ENCODE measurements at places on chromosomes 12 and 14.

- no peak for DNase-seq
Observed at GRCh38 chr14:97602438-97603117, 805.4 kb downstream of the VRK1 start.

DNA sequence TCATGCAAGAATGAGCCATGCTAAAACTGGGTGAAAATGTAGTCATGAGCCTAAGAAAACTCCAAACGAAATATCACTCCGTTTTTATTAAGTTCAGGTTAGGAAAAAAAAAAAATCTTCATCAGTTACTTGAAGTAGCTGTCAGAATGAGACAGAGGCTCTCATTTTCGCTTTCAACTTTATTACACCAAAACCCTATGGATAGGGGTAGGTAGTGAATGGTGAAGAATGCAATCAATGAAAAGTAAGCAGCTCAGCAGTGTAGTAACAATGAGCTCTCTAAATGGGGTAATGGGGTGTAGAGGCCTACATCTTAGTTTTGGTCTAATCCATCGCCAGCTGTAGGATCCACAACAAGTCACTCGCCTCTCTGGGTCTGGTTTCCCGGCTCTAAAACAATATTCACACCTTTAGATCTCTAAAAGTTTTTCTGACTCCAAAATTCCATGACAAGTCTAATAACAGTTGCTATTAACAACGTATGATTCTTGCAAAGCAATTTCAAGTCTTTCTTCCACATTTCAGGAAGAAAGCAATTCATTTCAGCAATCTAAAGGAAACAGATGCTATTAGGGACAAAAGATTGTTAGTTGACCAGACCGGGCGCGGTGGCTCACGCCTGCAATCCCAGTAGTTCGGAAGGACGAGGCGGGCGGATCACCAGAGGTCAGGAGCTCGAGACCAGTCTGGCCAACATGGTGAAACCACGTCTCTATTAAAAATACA, 1.7 kb downstream of the BTBD7 start:
- DNase-seq: no peak

DNA sequence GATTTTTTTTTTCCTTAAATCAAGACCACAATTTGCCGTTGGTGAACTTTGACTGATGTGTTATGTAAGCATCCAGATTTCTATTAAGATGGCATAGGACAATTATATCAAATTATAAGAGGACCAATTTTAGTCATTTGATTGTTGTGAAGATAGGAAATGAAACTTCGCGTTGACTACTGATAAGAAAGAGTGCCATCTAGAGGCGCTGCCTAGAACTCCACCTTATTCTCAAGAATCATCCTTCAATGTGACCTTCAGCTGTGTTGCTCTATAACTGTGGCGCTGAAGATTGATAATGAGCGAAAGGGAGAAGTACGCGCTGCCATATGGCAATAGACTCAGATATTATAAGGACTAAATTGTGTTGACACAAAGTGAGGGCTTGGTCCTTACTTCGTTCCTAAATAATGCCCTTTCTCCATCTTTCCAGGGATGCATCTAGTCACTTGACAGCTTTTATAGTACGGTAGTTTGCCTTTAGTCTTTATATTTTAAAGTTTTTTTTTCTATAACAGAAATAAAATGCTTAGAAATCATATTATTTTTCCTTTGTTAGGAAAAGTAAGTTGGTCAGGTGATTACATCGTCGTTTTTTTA, 350.8 kb upstream of the STXBP6 start:
- peak; percentile 51 for DNase-seq

DNA sequence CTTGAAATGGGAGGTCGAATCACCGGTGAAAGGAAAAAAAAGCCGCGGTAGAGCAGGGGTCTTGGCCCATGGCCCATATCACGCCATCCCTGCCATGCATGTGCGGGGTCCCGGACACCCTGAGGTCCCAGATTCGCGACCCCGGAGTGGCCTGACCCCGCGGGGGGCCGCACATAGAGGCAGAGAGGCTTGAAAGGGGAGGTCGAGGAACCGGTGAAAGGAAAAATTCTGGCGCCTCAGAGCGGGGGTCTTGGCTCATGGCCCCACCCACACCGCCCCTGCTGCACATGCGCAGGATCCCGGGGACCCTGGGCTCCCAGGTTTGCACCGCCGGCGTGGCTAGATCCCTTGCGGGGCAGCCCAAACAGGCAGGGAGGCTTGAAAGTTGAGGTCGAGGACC, 319.8 kb downstream of the ALG10 start:
- no peak for DNase-seq

DNA sequence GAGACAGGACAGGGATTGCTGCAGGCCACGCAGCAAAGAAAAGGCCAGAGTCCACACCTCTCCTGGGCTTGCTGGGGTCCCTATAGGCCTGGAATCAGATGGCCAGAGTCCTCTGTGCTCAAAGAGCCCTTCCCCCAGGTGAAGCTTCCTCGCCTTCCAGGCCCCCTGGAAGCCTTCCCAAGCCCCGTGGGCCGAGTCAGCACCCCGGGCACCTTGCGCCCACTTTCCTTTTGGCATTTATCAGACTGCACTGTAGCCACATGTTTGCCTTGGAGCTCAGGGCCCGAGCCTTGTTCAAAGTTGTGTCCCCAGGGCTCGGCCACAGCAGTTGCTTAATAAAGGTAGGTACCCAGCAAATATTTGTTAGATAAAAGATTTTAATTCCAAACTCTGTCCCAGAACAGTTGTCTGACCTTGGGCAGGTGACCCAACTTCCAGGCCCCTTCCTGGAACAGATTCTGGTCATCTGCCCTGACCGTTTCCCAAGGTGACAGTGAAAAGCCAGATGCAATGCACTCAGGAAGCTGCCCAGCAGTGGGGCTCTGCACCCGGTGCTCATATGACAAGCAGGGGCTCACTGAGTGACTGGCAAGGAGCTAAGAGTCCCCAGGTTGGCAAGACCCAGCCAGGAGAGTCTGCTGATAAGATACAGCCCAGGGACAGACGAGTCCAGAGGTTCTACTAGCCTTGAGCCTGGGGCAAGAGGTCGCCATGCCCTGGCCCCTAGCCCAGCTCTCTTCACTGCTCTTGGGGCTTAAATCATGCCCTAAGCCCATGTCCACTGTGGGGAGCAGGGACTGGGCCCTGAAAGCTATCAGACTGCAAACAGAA, 81.2 kb downstream of the PITPNM2 start:
- DNase-seq: no peak

Measured in cardiac fibroblast (primary cell).